ENCODE measurements at places on chromosomes 3 and 15. TPM values are rescaled to one million over a fixed set of nuclear protein-coding genes. Genes with fewer than 3 reads are reported as not detected.
A peak's percentile ranks its signal among the peaks of the same experiment; 100 is the strongest.

Gene PAQR5
- 5.3 TPM for total RNA-seq

Gene CCDC191
- 5.6 TPM for total RNA-seq

Gene NR1D2
- 35.2 TPM for total RNA-seq

- no peak for DNase-seq
Observed at GRCh38 chr15:95439922-95440376, 890.6 kb upstream of the NR2F2 start.

DNA sequence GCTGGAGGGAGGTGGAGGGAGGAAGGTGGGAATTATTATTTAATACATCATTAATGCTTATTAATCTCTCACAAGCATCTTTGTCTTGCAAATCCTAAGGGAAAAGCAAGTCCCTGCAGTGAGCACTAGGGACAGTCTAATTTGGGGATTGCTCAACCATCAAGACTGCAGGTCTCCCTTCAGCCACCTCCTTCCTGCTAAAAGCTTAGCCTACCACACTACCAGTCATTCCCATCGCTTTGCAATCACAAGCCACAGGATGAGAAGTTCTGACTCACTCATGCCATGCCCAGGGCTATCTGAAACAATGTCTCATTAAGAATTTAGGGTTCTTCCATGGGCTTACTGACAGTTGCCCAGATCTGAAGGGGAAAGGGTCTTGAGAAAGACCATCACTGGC lies 51.0 kb upstream of the EIF1B start:
- DNase-seq: peak; percentile 56

DNA sequence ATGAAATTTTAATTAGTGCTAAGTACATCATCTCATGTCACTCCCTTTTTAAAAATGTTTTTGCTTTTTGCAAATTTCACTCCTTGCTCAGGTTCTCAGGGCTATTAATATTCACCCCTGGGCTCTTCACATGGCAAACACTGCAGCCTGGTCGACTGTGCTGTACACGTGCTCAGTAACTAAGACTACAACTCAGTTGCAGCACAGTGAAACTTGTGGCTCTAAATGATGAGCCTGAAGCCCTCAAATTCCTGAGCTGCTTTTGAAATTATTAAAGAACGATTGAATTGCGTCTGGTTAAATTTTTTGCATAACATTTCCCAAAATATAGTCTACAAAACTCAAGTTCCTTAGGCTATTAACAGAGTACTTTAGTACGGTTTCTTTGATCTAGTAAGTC lies 159.3 kb upstream of the C2CD4B start:
- DNase-seq: no peak

GRCh38 chr3:44902628-44903027 lies 28.2 kb downstream of the TGM4 start:
- no peak for DNase-seq

DNA sequence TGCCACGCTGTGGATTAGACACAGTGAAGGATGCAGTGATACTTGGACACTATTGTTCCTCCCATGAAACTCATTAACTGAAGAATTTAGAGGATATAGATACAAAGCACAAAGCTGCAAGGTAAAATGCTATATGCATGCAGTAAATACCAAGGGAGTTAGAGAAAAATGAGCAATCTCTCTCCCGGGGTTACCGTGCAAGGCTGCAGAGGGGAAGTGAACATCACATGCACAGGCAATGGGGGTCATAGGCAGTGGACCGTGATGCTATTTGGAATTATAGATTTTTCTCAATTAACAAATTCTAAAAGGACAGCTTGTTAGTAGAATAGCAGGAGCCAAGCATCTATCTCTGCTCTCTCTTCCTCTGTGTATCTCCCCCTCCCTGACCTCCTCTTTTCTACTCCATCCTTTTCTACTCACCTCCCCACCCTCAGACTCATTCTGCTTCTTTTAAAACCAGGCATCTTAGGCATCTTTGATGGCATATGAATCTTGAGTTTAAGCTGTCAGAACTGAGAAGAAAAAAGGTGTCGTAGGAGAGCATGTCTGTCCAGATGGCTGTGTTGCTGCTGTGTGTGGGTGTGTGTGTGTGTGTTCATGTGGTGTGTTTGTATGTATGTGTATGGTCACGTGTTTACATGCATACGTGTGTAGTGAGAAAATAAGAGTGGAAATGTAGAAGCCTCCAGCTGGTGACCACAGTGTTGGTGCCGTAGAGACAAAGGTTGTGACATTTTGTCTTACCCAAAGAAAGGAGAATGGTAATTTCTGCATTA lies 339.0 kb downstream of the EPHB1 start:
- DNase-seq: no peak

DNA sequence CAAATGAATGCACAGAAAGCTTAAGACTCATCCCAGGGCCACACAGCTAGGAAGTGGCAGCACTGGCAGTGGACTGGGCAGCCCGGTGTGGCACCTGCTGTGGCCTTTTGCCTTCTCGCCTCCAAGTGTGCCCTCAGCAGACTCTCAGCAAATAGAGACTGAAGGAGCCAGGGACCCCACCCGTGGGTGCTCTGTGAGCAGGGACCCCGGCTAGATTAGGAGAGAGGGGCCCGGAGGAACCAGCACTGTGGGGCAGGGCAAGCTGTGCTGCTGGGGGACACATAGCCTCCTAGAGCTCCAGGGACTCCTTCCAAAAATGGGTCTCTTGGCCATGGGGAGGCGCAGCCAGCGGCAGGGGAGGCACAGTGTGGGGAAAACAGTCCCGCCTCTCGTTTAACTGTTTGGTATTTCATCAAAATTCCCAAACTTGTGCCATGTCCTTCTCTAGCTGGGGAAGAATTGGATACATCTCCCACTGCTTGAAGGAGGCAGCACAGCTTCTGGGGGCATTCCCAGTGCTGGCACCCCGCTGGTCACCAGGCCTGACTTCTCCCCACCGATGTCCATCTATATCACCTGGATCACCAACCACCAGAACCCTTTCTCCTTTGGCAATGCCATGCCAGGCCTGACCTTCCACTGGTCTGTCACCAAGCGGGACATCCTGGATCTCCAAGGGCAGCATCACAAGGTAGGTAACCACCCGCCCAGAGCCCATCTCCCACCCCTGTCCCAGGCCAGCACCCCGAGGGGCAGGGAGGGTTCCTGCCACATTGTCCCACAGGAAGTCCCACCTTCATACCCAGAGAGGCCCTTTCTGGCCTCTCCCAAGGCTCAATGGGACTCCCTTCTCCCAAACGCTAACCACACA lies 12.0 kb upstream of the TXNRD3 start:
- no peak for DNase-seq

DNA sequence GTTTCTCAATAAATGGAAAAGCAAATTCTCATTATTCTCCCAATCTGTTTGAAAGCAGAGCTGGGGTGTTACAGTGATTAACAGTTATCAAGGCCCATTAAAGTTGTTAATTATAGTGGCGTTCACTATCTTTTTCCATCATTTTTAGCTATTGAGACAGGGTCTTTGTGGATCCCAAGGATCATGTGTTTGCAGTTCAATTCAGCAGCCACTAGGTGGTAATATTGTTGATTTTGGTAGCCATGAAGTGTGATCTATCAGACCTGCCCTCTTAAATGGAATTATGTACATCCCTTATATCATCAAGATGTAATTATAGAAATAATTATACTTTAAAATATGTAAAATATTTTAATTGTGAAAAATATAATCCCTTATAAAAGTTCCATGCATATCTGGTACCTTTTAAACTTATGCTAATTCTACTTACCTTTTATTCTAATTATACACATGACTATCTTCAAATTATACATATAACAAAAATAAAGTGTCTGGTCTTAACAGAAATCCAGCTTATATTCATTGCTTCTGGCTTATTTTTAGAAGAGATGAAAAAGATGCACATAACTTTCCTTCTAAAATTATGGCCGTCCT lies 126.4 kb downstream of the GREM1 start:
- peak; percentile 38 for DNase-seq

GRCh38 chr15:57253082-57253481 lies 123.2 kb upstream of the CGNL1 start:
- DNase-seq: no peak

- no peak for DNase-seq
Observed at GRCh38 chr3:122962149-122962548, 65.4 kb downstream of the SEMA5B start.

Data from A172 (cell line).